Fibroblast of upper back skin (primary cell): ENCODE measurements at places on chromosomes 7 and 10.

DNA sequence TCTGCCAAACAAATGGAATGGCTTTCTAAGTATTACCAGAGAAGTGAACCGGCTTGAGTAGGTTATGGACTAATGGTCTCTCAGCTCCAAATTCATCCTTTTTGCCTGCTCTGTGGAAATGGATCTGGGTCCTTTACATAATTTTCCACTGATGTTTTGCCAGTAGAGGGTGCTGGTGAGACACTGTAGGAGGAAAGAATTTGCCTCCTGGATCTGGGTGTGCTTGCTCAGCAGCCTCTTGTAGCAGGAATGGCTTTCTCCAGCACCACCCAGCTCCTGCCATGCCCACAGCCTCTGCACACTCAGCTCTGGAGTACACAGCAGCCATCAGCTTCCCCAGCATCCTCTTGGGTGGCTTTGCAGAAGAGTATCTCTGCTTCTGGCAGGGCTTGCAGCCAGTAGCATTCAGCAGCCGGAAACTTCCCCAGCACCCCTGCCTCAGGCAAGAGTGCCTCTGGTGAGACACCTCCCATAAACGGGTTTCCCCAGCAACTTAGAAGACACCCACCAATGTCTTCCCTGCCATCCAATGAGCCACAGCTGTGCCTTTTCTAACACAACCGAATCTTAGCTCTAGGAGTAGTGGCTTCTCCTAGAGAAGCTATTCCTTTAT is 235.0 kb upstream of the PLPP4 start:
- DNase-seq, result peak; percentile 70

- no peak for DNase-seq
Observed at GRCh38 chr7:55548295-55548731, 24.0 kb downstream of the VOPP1 start.

DNA sequence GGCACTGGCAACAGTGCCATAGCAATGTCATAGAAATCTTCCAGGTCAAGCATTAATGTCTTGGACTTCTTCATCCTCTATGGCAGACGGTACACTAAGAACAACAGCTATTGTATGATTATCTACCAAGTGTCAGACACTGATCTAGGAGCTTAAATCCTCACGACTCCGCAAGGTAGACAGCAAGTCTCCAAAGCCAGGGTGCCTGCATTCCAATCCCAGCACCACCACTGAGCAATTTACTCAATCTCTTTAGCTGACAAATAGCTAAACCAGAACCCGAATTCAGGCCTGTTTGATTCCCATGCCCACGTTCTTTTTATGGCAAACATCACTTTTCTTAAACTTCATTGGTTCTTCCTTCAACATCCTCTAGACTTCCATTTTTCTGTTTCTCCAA is 31.8 kb downstream of the DNMBP start:
- no peak for DNase-seq

DNA sequence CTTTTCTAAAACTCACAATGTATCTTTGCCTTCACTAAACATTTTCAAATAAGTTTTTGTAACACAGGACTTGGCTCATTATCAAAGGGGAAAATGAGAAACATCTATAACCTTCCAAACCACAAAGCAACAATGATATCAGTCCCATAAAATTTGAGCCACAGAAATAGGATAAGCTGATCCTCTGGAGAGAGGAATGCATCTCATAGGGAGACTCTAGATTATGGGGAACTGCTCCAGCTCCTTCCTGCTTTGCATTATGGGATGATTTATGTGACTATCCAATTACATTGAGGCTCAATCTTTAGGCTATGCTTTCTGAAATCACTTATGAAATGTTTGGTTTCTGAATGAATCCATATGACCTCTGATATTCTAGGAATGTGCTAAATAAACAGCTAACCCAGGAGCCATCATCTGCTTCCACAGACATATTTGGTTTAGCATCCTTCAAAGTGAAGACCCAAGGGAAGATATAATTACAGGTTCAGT is 70.4 kb downstream of the CUBN start:
- peak; percentile 100 for DNase-seq

DNA sequence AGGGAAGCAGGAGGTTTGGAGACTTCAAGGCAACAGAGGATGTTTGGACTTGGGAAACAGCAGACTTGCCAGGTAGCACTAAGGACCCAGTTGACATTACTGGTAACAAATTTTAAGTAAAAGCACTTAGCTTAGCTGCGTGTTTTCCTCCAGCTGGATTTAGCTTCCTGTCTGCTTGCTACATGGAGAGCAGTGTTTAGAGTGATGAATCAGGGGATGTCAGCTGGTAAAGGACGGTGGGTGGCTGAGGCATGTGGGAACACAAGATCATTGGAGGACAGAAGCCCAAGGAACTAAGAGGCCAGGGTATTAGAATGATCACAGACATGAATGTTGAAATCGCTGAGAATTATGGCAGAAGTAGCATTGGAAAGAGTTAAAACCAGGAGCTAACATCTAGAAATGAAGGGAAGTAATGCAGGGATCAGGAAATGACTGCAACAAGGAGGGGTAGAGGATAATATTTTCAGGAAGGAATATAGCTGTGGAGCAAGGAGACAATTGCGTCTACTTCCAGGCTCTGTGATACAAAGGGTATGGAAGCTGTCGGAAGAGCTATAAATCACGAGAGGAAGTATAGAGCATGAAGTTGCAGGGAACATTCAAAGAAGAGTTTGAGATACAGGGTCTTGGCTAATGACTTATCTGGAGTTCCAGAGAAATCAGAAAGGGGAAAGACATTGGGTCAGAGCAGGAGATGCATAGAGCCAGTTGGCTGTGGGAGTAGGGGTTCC is 34.4 kb downstream of the CALD1 start:
- peak; percentile 56 for DNase-seq

- peak; percentile 91 for DNase-seq
Observed at GRCh38 chr10:34280599-34281374, 534.3 kb downstream of the PARD3 start.

GRCh38 chr10:79111427-79111826 is 42.7 kb downstream of the ZMIZ1 start:
- DNase-seq, result peak; percentile 52

DNA sequence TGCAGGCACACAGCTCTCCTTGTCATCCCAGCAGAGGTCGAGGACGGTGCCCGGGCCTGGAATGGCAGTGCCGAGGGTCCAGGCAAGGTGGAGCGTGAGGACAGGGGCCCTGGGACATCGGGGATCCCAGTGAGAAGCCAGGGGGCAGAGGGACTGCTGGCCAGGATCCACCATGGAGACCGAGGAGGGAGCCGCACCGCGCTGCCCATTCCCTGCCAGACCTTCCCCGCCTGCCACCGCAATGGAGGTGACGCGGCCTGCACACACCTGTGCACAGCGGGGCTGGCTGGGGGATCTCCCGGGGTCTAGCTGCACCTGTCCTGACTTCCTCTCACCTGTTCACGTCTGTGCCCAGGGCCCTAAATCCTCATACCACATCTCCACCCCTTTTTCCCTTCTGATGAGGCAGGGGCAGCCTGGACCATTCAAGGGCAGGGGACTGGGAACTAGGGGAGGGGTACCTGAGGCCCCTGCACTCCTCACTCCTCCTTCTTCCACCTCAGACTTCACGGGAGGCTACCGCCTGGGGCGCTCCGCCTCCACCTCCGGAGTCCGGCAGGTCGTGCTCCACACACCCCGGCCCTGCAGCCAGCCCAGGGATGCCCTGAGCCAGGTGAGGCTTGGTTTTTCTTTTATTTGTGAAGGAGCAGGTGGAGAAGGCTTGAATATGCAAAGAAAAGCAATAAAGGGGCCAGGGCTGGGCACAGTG is 6.9 kb downstream of the NYAP1 start:
- no peak for DNase-seq

- no peak for DNase-seq
Observed at GRCh38 chr7:240887-241421, 48.6 kb downstream of the FAM20C start.

DNA sequence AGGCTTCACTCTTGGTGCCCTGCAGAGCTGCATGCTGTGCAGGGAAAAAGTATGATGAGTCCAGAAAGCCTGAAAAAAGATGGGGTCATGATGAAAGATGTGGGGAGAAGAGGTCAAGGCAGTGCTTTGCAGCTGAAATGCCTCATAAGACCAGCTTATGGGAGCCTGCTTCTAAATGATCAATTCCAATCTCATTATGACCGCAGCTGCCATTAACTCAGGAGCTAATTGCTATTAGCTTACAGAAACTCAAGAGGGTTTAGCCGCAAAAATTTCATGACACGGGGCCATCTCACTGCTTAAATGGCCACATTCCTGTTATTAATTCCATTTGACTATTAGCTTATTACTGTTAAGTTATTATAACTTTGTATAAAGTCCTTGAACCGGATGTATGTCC is 502.9 kb upstream of the ZMIZ1 start:
- DNase-seq, result no peak

DNA sequence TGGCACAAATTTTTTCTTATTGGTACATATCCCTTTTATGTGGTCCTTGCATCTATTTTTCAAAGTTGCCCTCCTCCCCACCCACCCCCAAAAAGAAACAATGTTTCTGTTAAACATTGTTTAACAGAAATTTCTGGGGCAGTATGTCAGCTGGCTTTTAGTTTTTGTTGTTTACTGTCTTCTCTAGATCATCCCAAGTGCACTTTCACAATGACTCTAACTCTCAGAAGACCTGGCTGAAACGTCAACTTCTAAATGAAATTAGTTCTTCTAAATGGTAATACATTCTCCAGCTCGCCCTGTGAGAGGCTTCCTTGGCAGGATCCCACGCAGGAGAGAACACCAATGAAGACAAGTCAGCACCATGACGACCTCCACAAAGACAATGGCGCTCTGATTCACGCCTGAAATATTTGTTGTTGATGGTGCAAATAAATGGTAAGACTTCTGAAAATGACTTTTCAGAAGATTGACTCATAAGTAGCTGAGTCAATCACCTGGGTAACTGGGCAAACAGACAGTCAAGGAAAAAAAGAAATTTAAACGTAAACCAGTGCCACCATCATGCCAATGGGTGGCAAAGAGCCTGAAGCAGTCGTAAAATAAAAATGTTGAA is 293.7 kb downstream of the FZD1 start:
- DNase-seq, result peak; percentile 93

GRCh38 chr7:143416565-143417149 is 8.0 kb upstream of the EPHA1 start:
- DNase-seq, result peak; percentile 59

DNA sequence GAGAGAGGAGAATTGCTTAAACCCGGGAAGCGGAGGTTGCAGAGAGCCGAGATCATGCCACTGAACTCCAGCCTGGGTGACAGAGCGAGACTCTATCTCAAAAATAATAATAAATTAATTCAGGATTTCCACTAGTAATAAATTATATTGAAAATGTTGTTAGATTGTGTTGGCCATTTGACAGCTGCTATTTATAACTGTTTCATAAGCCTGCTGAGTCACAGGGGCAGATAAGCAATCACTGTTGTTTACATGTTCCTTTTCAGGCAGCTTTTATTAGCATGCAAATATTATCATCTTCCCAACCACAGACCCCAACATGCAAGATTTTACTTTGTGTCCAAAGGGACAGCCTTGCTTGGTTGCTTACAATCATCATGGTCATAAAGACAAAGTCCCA is 49.5 kb upstream of the ZNF138 start:
- no peak for DNase-seq

DNA sequence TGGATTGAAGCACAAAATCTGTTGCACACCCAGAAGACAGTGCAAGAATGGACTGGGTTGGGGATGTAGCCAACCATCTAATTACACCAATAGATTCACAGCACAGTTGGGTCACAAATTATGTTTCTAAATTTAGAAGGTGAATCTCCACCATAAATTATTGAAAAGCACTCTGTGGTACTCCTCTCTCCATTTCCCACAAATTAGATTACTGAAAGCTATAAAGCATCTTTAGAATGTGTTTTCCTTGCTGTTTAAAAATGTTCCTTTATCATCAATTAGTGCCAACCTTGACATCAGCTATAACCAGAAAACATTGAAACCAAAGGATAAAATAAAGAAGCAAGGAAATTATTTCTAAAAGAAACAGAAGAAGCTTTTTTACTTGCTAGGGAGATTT is 39.9 kb upstream of the HDAC9 start:
- DNase-seq, result no peak

GRCh38 chr7:1455241-1455939 is 3.9 kb downstream of the MICALL2 start:
- no peak for DNase-seq

- DNase-seq, result no peak
Observed at GRCh38 chr10:534047-534566, 155.4 kb downstream of the DIP2C start.

GRCh38 chr7:18357691-18358090 is 137.9 kb upstream of the HDAC9 start:
- no peak for DNase-seq

- DNase-seq, result no peak
Observed at GRCh38 chr7:73397521-73398281, 35.9 kb upstream of the FZD9 start.

- DNase-seq, result no peak
Observed at GRCh38 chr7:70034999-70035398, 436.7 kb downstream of the AUTS2 start.

DNA sequence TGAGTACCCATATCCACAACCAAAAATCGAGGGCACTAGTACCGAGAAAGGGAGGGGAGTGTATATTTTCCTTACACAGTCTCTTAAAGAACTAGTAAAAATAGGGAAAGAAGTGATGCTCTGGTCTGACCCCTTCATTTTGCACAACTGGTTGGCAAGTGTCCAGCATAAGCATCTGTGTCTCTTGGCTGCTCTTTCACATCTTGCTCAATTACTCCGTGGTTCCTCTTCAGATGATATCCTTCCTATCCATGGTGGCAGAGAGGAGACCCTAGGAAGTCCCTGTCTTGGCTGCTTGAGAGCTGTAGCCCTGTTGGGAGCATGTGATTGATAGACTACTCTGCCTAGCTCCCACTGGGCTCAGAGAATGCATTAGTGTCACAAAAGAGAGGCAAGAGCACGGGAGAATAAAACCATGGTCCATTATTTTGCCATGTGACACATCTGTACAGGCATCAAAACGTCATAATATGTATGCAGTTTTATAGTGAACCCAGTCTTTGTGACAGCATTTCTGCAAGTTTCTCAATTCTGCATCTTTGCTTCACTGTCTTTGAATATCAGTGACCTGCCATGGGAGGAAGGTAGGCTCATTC is 111.8 kb upstream of the ANKRD1 start:
- DNase-seq, result no peak

DNA sequence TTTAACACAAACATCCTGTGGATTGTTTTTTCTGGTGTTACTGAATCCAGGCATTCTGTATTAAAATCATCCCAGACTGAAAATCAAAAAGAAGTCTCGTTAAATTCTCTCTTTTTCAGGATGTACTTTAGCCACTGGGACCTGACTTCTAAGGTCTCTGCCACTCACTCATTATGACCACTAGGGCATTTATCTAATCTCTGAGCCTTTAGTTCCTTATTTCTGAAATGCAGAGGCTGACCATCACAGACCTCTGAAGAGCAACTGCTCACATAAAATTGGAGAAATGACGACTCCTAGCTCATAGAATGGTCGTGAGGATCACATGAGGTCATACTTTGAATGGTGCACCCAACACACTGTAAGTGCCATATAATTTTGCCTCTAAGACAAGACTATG is 63.2 kb downstream of the KCNMA1 start:
- no peak for DNase-seq

- no peak for DNase-seq
Observed at GRCh38 chr10:43047288-43047970, 29.4 kb upstream of the RET start.

- DNase-seq, result no peak
Observed at GRCh38 chr10:70803775-70804420, 11.8 kb upstream of the SGPL1 start.
